ENCODE measurements at places on chromosomes 2 and 18. TPM values are rescaled to one million over a fixed set of nuclear protein-coding genes. Genes with fewer than 3 reads are reported as not detected.

GRCh38 chr2:215833531-215834162 is 179.7 kb downstream of the MREG start:
- DNase-seq, result no peak

GRCh38 chr2:231479455-231479854 is 15.2 kb upstream of the NCL start:
- no peak for DNase-seq

GRCh38 chr2:122610948-122611609 is 855.6 kb downstream of the TSN start:
- no peak for DNase-seq

GRCh38 chr18:63182861-63183260 is 136.7 kb downstream of the BCL2 start:
- DNase-seq, result no peak

DNA sequence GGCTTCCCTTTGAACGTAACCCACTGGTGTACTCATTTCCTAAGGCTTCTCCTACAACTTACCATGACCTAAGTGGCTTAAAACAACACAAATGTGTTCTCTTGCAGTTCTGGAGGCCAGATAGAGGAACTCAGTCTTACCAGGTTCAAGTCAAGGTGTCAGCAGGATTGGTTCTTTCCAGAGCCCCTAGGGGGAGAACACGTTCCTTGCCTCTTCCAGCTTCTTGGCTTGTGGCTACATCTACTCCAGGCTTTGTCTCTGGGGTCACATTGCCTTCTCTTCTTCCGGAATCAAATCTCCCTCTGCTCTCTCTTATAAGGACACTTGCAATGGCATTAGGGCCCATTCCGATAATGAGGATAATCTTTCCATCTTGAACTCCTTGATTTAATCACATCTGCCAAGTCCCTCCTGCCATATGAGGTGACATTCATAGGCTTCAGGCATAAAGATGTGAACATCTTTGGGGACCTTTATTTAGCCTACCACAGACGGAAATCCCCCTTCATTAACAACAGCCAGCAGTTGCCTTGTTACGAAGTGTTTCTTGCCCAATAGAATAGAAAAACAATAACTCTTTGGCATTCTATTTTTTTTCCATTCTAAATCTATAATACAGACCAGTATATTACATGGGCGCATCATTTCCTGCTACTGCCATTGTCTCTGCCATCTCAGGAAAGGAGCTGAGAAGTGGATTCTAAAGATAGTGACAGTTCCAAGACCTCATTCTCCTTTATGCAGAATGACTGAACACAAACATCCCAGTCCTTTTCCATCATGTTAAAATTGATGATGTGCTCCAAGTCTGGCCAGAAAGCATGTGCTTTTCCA is 362.0 kb downstream of the ZNF521 start:
- no peak for DNase-seq

DNA sequence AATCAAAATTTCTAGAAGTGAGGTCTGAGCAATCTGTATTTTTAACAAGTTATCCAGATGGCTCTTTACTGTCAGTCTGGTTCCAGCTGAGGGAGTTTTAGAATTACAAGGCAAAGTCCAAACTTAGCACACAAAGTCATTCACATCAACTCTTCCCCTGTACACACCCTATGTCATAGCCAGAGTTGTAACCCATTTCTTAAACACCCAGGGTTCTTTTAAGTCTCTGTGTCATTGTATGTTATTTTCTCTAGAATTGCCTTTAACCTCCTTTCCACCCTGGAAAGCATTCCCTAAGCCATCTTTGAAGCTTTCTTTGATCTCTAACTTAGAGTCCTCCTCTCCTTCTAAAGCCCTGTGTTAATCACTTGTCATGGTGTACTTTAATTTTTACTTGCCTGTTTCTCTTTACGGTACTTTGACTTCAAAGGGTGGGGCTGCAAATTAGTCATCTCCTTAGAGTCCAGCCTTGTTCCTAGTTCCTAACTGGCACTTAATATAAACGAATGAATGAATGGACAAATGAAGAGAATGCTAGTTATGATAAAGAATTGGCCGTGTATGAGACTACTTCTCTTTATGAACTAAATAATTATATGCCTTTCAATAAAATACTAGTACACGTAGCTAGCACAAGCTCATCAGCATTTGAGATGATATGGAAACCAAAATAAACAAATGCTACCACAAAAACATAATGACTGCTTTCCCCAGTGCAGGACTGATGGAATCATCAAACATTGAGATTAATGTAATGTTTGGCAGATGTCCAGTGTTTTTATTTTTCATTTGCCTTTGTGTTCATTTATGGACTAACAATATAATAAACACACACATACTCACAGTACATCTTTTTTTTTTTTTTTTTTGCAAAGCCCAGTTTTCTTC is 11.9 kb upstream of the ACTR3 start:
- DNase-seq, result no peak

The CABYR gene
- total RNA-seq, result 3.1 TPM

DNA sequence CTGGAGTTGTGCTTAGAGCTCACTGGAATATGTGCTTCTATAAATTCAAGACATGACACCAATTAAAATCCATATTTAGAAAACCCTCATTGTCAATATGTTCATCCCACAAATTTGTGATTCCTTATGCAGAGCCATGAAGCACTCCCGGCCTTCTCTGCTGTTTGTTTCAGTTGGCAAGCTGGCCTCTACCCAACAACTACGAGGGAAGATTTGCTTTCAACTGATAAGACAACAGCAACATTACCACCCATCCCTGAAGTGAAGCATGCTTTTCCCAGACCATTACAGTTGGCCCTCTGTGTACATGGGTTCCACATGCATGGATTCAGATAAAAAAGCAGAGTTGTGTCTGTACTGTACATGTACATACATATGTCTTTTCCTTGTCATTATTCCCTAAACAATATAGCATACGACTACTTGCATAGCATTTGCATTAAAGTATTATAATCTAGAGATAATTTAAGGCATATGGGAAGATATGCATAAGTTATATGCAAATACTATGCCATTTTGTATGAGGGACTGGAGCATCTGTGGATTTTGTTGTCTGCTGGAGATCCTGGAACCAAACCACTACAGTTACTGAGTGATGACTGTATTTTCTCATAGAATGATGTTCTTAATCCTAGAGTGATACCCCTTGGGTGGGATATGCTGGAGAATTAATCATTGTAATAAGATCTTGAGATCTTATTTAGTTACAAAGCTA is 77.6 kb upstream of the MC2R start:
- DNase-seq, result no peak

The NYAP2 gene
- total RNA-seq, result not detected

The NCKAP5 gene
- 1.7 TPM for total RNA-seq

DNA sequence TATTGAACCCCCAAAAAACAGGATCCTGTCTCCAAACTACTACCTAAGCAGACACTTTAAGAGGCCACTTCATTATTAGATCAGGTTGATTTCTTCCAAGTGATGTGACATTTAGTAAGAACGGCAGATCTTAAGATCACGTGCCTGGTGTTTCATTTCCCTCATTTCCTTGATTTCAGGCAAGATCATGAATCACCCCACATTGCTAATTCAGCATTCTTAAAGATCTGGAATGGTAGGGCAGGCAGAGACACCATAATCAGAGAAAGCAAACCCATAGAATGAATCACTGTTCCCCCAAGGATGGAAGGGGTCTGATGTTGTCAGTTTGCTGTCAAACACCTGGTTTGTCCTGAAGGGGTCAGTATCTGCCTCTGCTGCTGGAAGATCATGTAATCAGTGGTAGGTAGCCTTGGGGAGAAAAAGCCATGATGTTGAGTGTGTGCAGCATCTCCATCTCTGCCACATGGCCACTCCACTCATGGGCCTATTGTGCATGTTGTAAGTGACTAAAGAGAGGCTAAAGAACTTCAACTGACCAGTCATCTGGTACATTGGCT is 133.9 kb downstream of the ARHGAP15 start:
- DNase-seq, result no peak

DNA sequence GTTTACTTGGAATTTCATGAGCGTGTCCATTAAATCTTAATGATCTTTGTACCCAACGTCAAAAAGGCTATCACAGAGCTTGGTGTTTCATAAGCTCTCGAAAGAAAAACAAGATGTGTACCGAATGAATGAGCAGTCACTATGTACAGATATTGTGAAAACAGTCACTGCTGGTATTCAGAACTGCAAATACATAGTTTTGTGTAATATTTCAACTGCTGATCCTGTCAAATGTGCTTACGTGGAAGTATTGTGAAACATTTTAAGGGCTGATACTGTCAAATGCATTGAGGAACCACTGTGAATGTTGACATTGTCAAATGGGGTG is 184.2 kb upstream of the KLHL29 start:
- DNase-seq, result no peak

- no peak for DNase-seq
Measured at GRCh38 chr2:236102971-236103370, 65.2 kb downstream of the GBX2 start.

GRCh38 chr2:36975306-36975705 is 9.0 kb upstream of the STRN start:
- no peak for DNase-seq

DNA sequence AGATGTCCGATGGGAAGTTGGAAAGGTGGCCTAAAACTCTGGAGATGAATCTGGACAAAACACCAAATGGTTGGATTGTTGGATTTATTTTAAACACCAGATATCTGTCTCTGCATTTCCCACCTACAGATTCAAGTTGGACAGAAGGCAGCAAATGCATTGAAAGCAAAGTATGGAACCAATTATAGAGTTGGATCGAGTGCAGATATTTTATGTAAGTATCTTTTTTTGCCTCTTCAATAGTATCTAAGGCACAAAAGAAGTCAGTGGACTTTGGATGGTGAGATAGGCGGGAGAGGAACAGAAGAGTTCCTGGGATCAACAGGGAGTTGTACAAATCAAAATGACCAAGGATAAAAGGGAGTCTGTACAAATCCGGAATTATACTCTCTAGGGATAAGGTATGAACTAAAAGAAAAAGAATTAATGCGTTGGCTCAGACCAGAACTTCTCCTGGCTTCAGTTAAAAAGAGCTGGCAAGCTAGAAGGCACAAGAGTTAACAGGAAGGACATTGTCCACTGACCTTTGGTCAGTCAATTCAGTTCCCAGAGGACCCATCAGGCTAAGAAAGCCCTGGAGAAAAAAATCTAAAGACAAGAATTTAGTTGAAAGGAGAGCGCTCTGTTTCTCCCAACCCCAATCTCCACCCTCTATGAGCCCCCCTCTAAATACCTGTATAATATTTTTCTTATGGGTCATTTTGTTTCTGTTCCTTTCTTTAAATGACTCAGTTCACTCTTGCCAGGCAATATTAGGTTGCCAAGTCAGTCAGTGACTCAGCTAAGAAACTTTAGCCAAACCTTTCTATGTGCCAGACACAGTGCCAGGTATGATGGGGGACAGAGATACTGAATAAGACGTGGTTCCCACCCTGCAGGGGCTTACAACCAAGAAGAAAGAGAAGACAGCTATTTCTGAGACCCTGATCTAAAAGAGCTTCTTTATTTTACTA is 29.1 kb downstream of the CPO start:
- no peak for DNase-seq

DNA sequence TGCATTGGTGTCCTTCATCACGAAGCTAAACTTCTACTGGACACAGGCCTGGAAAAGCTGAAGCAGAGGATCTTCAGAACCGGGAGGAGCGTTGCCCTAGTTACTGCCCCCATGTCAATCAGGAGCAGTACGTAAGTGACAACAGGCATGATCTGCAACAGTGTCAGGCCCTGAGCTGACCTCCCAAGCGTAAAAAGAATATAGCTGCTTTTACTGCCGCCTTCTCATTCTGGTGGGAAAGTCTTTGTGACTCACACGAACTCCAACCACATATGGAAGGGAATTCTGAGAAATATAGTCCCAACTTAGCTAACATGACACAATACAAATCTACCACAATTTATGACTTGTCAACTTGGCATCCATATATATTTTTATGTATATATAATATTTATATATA is 1007.7 kb upstream of the CDH2 start:
- DNase-seq, result no peak

GRCh38 chr2:220219371-220219770 is 591.9 kb downstream of the SLC4A3 start:
- no peak for DNase-seq

The SERPINB12 gene
- not detected for total RNA-seq

DNA sequence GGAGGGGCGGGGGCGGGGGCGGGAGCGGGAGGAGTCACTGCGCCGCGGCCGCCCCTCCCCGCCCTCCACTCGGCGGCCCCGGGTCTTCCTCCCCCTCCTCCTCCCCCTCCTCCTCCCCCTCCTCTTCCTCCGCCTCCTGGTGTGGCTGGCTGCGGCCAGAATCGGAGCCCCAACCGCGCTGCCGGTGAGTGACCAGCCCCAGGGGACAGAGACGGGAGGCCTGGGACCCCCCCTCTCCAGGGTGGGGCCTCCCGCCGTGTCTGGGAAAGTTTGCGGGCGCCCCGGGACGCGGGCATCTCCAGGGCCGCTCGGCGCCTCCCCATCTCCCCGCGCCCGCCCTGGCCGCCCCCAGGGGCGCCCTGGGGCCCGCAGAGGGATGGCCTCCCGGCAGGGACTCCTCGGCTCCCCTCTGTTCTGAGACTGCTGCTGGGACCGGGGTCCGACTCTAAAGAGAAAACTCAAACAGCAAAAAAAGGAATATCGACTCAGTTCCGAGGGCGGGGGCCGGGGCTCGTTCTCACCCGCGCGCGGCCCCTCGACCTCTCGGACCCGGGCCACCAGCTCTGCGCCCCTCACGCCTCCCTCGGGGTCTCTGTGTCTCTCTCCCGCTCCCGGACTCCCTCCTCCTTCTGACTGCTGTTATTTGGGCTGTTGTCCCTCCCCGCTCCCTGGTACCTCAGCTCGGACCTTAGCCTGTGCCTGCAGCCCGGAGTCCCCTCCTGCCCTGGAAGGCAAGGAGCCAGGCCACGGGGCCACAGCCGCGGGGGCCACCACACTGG is at the start of gene STON1:
Gene STON1 (plus strand): TSS at position 122 of the 779 bp plus-strand sequence. CDS start 50,480 bp downstream, outside the sequence.
- no peak for DNase-seq

The ST8SIA3 gene
- not detected for total RNA-seq

DNA sequence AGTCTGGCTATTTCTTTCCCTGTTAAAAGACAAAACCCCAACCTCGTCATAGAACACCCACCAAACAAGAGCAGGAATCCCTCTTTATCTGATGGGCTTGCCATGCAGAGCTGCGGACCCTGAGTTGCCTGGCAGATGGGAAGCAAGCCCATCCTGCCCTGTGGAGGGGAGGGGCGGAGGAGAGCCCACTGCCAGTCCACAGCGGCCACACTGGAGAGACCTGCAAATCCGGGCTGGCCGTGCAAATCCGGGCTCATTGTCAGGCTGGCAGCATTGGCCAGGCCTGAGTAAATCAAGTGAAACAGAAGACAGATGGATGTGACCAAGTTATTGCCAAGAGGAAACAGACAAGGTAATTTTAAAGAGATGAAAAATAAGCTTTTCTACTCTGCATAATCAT is 22.0 kb downstream of the MYL12B start:
- no peak for DNase-seq

The TWIST2 gene
- 73.9 TPM for total RNA-seq

Data from mesenteric fat pad (tissue), 1 donor.